ENCODE measurements at places on chromosomes 13 and 19.

GRCh38 chr19:32877977-32878745, 8.6 kb upstream of the SLC7A9 start:
- no peak for DNase-seq

- DNase-seq, result no peak
These were observed 556.2 kb downstream of the KCTD12 start for GRCh38 chr13:76329866-76330580.

DNA sequence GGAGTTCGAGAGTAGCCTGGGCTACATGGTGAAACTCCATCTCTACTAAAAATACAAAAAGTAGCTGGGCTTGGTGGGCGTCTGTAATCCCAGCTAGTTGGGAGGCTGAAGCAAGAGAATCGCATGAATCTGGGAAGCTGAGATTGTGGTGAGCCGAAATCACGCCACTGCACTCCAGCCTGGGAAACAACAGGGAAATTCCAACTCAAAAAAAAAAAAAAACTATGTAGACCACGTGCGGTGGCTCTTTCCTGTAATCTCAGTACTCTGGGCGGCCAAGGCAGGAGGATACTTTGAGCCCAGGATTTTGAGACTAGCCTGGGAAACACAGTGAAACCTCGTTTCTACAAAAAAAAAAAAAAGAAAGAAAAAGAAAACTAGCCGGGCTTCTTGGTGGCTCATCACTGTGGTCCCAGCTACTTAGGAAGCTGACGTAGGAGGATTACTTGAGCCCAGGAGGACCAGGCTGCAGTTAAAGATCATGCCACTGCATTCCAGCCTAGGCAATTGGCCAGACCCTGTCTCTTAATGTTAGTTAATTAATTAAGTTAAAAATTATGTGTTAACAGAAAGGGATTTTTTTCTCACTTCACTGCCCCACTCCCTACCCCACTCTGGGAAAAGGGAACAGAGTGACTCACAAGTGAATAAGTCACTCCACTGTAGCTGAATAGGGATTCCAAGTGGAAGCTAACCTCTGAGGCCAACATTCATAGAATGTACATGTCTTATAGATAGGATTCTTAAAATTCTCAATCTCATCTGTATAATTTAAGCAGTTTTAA, 2.2 kb downstream of the ZNF83 start:
- DNase-seq, result no peak

GRCh38 chr13:45779901-45780300, 71.7 kb downstream of the SIAH3 start:
- no peak for DNase-seq

- DNase-seq, result no peak
These were observed 10.3 kb downstream of the TGDS start for GRCh38 chr13:94585543-94586101.
